ENCODE measurements at places on chromosomes 2 and 18. TPM values are rescaled to one million over a fixed set of nuclear protein-coding genes. Genes with fewer than 3 reads are reported as not detected.

DNA sequence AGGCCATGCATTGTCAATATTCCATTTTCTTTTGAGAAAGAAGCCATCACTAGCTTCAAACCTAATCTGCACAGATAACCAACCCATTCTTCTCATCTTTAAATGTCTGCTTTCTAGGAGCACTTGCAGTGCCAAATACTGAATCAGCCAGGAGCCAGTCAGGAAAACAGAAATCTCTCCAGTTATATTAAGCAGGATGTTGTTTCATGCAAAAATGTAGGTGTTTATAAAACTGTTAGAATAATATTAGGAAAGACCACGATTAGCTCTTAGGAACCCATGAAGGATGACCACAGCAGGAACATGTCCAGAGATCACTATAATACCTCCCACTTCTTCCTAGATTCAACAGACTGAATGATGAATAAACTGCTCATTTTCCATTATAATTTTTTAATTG is 86.0 kb downstream of the TTC32 start:
- DNase-seq = no peak
- H3K27me3 ChIP-seq = no peaks in the 10 kb centered on the region
- no peaks in the 10 kb centered on the region for H3K36me3 ChIP-seq
- no peak overlapping the region for H3K4me3 ChIP-seq

DNA sequence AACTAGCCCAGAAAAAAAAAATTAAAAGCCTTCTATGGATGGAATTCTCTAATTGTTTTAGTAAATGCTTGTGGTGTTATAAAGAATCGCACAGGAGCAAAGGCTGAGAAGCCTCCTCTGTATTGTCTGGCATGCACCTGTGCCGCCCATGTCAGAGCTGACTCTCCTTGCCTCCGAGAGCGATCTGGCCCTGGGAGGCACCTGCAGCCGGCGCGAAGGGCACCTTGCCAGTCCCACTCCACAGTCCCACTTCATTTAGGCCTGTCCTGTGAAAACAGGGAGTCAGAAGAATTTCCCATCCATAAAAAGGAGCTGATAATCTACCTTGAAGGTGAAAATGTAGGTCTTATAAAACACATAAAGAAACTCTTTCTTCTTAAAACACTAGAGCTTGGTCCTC is 170.9 kb upstream of the PXDN start:
- H3K4me1 ChIP-seq = no peaks in the 10 kb centered on the region
- no peak for DNase-seq
- H3K27me3 ChIP-seq = no peaks in the 10 kb centered on the region
- no peak overlapping the region for H3K27ac ChIP-seq

DNA sequence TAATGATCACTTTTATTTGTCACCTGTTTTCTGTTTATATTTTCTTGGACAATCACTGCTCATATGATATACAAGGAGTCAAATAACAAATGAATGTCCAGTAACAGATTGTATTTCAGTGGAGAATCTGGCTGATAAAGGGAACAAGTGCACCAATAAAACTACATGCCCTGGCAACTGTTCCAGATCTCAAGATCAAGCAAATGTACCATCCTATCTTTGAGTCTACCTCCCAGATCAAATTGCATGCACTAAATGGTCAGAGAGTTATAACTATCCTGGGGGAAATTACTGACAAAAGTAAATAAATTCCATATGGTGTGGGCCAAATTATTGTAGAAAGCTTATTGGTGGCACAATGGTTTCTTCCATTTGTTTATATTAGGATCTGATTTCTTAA is 452.8 kb downstream of the MBD2 start:
- no peak overlapping the region for H3K27ac ChIP-seq
- no peak overlapping the region for H3K4me3 ChIP-seq
- H3K36me3 ChIP-seq = no peaks in the 10 kb centered on the region
- DNase-seq = no peak

- H3K27me3 ChIP-seq = no peaks in the 10 kb centered on the region
- no peak for DNase-seq
These were observed 902 bp downstream of the MCFD2 start for GRCh38 chr2:46914578-46915230.

GRCh38 chr2:43539436-43539835 is 56.4 kb downstream of the THADA start:
- peaks cover 4% of the 10 kb centered on the region for H3K4me1 ChIP-seq
- H3K27me3 ChIP-seq = no peaks in the 10 kb centered on the region
- H3K4me3 ChIP-seq = no peak overlapping the region
- no peak for DNase-seq
- H3K36me3 ChIP-seq = peaks cover 10% of the 10 kb centered on the region

DNA sequence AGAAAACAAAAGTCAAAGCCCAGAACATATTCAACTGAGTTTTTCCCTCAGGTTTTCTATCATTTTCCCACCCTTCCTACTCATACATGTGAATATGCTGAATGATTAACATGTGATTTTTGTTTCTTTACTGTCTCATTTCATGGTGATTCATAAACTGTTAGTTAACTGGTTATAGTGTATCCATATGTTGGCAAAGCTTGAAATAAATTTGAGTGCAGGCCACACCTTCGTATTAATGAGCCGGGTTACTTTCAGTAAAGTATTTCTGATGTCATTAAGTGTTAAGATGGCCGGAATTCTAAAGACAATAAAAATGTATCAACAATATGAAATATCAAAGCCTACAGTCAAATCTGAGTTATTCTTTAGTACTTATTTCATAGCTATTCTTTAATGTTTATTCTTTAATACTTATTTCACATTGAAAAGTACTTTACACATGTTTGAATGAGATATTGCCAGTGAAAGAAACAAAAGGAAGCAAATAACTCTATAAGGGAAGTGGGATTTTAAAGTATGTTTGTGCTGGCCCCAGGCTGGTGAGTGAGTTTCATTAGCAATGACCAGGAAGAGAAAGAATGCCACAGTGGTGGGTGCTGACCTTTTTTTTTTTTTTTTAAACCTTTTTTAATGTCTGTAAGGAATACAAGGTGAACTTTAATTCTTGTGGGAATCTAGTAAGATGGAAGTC is 178.6 kb downstream of the NEDD4L start:
- H3K27me3 ChIP-seq = no peaks in the 10 kb centered on the region
- H3K36me3 ChIP-seq = no peaks in the 10 kb centered on the region
- no peak overlapping the region for H3K27ac ChIP-seq
- H3K4me3 ChIP-seq = no peak overlapping the region
- no peak for DNase-seq
- no peaks in the 10 kb centered on the region for H3K4me1 ChIP-seq

- no peak overlapping the region for H3K27ac ChIP-seq
- no peaks in the 10 kb centered on the region for H3K27me3 ChIP-seq
- peaks cover 12% of the 10 kb centered on the region for H3K4me1 ChIP-seq
- DNase-seq = no peak
- H3K36me3 ChIP-seq = peaks cover 9% of the 10 kb centered on the region
These were observed 13.3 kb downstream of the EIF2AK3 start for GRCh38 chr2:88613921-88614320.

DNA sequence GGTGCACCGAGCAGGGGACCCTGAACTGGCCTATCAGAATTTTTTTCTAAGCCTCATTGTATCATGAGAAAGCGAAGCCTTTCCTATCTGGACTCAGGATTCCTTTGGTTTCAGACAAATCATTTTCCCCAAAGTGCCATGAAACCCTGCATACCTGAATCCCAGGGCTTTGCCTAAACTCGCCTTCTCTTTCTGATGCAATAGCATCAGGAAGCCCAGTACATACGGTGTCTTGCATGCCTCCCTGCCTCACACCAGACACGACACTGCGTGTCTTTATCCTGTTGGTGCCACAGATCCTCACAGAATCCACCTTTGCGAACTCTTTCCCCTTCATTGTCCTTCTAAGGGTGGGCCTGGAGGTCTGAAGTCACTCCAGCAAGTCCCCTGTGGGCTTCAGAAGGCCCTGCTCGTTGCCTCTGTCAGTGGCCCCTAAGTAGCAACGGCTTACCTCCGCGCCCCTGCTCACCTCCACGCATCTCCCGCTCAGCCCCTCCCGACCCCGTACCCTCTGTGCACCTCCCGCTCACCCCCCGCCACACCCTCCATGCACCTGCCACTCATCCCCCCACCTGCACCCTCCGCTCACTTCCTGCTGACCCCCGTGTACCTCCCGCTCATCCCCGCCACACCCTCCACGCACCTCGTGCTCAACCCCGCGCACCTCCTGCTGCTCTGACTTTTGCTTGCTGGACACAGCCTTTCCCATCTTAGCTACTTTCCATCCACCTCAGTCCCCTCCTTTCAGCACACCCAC is 83.4 kb downstream of the TPGS2 start:
- H3K4me3 ChIP-seq = no peak overlapping the region
- no peaks in the 10 kb centered on the region for H3K36me3 ChIP-seq
- DNase-seq = no peak
- H3K4me1 ChIP-seq = no peaks in the 10 kb centered on the region

- H3K27ac ChIP-seq = peak overlapping the region; percentile 53
- H3K27me3 ChIP-seq = no peaks in the 10 kb centered on the region
- peak; percentile 81 for DNase-seq
- no peaks in the 10 kb centered on the region for H3K36me3 ChIP-seq
- no peak overlapping the region for H3K4me3 ChIP-seq
- H3K4me1 ChIP-seq = peaks cover 56% of the 10 kb centered on the region
These were observed 7.6 kb downstream of the ITGA6 start for GRCh38 chr2:172434821-172435605.

- no peak overlapping the region for H3K27ac ChIP-seq
- DNase-seq = no peak
- no peaks in the 10 kb centered on the region for H3K36me3 ChIP-seq
- no peaks in the 10 kb centered on the region for H3K27me3 ChIP-seq
- H3K4me1 ChIP-seq = no peaks in the 10 kb centered on the region
- no peak overlapping the region for H3K4me3 ChIP-seq
These were observed 29.3 kb upstream of the COPS8 start for GRCh38 chr2:237056287-237056875.

GRCh38 chr18:62713651-62714247 is 1.6 kb upstream of the PHLPP1 start:
- H3K4me1 ChIP-seq = peaks cover 13% of the 10 kb centered on the region
- H3K36me3 ChIP-seq = no peaks in the 10 kb centered on the region
- no peak overlapping the region for H3K27ac ChIP-seq
- no peak for DNase-seq
- H3K4me3 ChIP-seq = no peak overlapping the region

- H3K27ac ChIP-seq = no peak overlapping the region
- H3K27me3 ChIP-seq = no peaks in the 10 kb centered on the region
- no peak overlapping the region for H3K4me3 ChIP-seq
- no peak for DNase-seq
These were observed 60.6 kb downstream of the PTPN4 start for GRCh38 chr2:119820275-119820674.

DNA sequence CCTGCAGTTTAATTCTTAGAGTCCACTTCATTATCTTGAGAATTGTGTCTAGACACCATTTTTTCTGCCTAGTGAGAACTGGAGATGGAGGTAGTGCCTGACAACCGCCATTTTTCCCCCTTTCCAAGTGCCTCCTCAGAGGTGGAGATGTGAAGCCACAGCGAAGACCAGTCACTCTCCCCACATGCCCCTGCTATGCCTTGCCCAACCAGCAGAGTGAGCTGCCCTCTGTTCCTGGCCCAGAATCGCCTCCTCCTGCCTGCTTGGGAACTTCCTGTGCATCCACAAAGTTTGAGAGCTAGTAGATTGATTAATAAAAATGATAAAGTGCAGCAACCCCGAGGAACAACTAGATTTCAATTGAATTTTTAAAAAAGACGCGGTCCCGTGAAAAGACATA is 123.3 kb downstream of the CLIP4 start:
- H3K27me3 ChIP-seq = no peaks in the 10 kb centered on the region
- no peak overlapping the region for H3K27ac ChIP-seq
- H3K36me3 ChIP-seq = no peaks in the 10 kb centered on the region
- no peak for DNase-seq

DNA sequence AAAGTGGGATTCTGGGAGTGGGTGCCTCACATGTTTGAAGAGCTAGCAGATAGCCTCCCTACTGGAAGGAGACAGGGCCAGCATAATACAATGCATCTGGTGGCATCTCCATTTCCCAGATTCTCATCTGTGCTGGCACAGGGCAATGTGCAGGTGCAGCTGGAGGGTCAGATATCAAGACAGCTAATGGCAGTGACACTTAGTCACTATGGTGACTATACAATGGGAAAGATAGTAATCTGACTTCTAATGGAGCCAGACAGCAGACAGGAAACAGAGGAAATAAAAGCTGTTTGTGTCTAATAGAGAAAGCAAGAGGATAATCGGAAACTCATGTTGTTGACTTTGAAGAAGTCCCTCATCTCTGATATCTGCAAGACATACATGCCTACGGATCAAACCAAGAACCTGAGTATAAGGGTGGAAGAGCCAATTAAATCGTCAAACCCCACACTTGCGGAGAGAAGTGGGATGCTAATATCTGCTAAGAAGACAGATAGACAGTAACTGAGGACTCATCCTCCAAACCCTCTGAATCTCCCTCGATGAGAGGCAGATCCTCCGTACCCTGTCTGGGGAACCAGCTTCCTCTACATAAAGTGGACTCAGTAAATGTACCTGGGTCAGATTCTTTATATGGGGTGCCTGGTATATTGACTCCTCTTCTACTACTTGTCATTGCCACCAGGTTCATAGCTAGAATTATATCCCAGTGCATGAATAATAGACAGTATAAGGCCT is 692.7 kb downstream of the SOCS6 start:
- DNase-seq = no peak
- H3K27me3 ChIP-seq = no peaks in the 10 kb centered on the region
- H3K27ac ChIP-seq = no peak overlapping the region
- no peaks in the 10 kb centered on the region for H3K4me1 ChIP-seq
- no peak overlapping the region for H3K4me3 ChIP-seq
- no peaks in the 10 kb centered on the region for H3K36me3 ChIP-seq

DNA sequence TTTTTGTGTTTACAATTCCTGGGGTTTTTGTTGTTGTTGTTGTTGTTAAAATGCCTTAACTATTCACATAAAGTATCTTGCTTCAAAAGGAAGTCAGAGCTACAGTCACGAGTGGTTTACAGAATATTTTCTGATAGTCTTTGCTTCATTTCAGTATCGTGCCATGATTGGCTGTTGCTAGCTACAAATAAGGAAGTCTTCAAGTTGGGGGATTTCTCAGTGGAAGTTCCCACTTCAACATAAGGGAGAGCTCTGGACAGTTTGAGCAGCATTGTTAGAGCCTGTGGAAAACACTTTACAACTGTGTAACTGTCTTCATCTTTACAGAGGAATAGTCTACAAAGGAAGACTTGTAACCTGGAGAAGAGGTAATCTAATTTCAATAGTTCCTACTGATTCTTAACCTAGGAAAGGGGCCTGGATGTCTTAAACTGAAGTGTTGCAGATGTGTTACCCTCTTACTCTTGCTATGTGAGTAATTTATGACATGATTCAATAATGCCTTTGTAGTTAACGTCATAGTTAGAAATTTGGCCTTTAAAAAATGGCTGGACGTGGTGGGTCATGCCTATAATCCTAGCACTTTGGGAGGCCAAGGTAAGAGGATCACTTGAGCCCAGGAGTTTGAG is 23.4 kb upstream of the TANK start:
- peak overlapping the region; percentile 50 for H3K4me3 ChIP-seq
- peak overlapping the region; percentile 97 for H3K27ac ChIP-seq
- no peaks in the 10 kb centered on the region for H3K36me3 ChIP-seq
- no peaks in the 10 kb centered on the region for H3K27me3 ChIP-seq
- H3K4me1 ChIP-seq = peaks cover 16% of the 10 kb centered on the region

The POLR1A gene
- total RNA-seq = 19.7 TPM

The PNKD gene
- total RNA-seq = 18.8 TPM

The TPGS2 gene
- total RNA-seq = 33.7 TPM

The NT5DC4 gene
- total RNA-seq = 2.0 TPM

The UGT1A8 gene
- not detected for total RNA-seq

The IGFBP2 gene
- not detected for total RNA-seq

The PDCD1 gene
- not detected for total RNA-seq

The HOXD1 gene
- not detected for total RNA-seq

The C2orf81 gene
- total RNA-seq = 3.2 TPM

The GCG gene
- not detected for total RNA-seq

All from natural killer cell (primary cell).